ENCODE measurements at places on chromosomes 7 and 10.

DNA sequence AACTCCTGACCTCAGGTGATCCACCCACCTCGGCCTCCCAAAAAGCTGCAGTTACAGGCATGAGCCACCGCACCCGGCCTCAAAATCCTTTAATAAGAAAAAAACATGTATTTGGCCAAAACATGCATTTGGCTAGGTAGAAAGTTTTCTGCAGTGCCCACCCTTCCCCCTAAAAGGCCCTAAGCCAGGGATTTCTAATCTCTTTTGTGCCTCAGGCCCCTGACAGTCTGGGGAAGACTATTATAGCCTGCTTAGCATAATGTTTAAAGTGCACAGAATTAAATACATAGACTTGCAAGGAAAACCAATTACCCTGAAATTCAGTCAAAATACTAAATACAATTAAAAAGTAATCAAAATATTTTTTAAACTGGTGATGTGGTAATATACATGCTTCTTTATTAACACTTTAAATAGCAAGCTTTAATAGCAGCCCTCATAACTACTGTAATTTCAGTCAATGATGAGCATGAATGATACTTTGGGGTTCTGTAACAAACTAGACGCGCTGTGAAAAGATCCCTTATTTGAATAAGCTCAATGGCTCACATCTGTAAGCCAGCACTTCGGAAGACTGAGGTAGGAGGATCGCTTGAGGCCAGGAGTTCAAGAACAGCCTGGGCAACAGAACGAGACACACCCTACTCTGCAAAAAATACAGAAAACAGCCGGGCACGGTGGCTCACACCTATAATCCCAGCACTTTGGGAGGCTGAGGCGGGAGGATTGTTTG is 29.9 kb downstream of the SPDYE6 start:
- DNase-seq, result no peak

DNA sequence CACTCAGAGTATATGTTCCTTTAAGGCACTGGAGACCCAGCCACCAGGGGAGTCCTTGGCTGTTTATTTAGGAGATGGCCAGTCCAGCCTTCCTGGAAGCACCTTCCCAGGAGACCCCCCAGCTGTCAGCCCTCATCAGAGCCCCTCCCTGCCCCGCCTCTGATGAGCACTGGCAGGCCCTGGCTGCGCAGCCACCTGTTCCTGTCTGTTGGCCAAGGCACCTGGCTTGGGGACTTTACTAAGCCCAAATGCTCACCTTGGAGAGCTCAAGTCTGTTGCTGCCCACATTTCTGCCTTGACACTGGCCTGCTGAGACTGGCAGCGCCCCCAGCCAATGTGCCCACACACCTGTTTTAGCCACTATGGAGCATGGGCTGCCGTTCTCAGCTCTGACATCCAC is 124.7 kb downstream of the ELMO1 start:
- DNase-seq, result no peak

DNA sequence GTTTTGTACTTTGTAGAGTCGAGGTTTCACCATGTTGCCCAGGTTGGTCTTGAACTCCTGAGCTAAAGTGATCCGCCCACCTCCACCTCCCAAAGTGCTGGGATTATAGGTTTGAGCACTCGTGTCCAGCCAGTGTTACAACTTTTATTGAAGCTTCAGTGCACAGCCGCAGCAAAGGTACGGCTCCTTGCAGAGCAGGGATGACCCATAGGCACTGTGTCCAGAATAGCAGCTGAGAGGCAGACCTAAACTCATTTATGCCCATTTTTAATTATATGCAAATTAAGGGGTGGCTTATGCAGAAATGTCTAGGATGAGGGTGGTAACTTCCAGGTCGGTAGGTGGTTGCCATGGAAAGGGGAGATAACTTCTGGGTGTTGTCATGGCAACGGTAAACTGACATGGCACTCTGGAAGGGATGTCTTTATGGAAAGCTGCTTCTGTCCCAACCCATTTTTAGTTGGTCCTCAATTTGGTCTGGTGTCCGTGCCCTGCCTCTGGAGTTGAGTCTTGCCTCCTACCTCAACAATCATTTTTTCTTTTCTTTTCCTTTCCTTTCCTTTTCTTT is 22.7 kb downstream of the NYAP1 start:
- DNase-seq, result no peak

- DNase-seq, result no peak
These were observed 24.8 kb downstream of the JCAD start for GRCh38 chr10:30034433-30035137.

DNA sequence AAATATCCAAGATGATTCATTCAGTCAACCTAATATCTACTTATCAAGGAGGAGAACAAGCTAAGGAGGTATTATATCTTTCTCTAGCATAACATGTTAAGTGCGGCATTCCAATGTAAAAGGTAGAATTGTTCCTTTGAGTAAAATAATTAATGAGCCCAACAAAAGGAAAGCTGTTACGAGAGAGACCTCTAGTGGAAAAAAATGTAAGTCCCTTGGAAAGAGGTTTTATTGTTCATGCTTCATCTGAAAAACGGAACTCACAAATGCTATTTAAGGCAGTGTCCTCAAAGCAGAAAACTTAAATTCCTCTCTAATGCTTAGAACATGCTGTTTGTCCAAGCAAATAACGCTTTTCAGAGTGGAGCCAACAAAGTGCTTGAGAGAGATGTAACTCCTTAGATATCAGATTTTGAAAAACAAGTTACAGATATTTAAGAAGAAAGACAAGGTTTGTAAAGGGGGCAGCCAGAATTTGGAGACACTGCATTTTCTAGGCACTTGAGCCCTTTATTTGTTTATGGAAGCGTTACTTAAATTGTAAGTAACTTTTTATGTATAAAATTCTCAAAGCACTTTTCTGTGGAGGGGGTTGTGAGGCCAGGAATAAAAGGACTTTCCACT is 119.9 kb downstream of the TFEC start:
- DNase-seq, result peak; percentile 64

- no peak for DNase-seq
These were observed 32.4 kb upstream of the HSPA12A start for GRCh38 chr10:116774728-116775151.

- DNase-seq, result no peak
These were observed 162.9 kb downstream of the SH3PXD2A start for GRCh38 chr10:103692436-103692951.

GRCh38 chr10:82815680-82816079 is 940.7 kb downstream of the NRG3 start:
- DNase-seq, result no peak

- DNase-seq, result no peak
These were observed 19.9 kb downstream of the SPAG6 start for GRCh38 chr10:22365233-22365632.

DNA sequence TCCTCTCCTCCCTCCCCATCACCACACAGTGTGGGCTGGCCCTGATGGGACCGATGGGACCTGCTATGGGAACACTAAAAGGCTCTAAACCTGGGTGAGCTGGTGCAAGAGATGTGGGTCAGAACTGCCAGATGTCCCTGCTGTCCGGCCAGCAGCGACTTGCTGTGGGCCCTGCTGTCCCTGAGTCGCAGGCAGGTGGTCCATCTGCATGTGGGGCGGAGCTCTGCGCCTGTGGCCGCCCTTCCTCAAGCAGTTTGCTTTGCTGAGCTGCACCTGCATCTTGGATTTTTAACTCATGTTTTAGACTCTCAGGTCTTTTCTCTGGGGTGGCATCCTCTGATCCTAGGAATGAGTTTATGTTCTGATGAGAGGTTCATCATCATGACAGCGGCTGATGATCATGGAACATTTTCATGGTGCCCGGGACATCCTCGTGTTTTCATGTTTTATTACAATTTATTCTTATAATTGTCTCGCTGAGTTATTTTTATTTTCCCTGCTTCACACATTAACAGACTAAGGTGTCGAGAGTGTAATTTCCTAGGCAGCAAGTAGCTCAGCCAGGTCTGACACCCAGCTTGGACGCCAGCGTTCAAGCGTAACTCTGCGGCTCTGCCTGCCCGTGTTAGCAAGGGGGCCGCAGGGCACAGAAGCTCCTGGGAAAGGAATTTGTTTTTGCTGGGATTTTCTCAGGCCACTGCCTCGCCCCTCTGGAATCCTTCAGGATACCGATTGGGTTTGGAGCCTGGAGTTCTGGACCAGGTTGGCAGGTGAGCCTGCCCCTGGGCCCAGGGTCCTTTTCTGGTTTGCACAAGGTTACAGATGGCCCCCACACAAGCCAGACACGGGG is 615.2 kb upstream of the FOXK1 start:
- no peak for DNase-seq

GRCh38 chr10:120521880-120522279 is 64.9 kb downstream of the PLPP4 start:
- DNase-seq, result no peak

GRCh38 chr7:41466760-41467384 is 236.0 kb downstream of the INHBA start:
- no peak for DNase-seq

- DNase-seq, result no peak
These were observed 5.2 kb downstream of the MRPS24 start for GRCh38 chr7:43864126-43864525.

DNA sequence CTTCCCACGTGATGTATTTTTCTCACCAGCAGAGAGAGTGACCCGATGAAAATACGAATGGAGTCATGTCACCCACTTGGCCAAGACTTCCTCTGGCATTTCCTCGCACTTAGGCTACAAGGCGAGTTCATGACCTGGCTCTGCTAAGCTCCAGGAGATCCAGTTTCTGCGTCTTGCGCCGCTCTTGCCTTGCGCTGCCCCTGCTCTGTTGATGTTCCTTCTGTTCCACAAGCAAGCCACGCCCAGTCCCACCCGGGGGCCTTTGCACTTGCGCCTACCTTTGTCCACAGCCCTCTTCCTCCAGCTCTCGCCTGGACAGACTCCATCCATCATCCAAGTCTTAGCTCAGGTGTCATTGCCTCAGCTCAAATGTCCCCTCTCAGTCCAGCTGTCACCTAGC is 116.3 kb upstream of the SHH start:
- no peak for DNase-seq

GRCh38 chr7:38069052-38069451 is 109.0 kb upstream of the STARD3NL start:
- no peak for DNase-seq

DNA sequence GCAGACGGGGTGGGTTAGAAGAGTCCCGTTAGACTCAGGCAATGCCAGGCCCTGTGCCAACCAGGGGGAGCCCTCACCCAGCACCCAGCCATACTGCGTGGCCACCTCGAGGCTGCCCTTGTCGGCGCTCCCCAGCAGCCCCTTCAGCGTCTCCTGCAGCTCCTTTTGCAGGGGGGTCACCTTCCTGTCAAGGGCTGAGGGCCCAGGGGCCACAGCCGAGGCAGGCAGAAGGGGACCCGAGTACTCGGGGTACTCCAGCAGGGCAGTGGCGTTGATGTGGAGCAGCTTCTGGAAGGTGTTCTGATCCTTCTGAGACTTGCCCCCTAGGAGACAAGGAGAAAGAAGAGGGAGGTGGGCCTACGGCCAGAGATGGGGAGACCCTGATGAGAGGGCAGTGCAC is 9.7 kb downstream of the TBRG4 start:
- DNase-seq, result no peak
